H9 (cell line): ENCODE measurements at places on chromosomes 12 and 14.

GRCh38 chr12:105036937-105037649 is 47.2 kb downstream of the ALDH1L2 start:
- no peaks in the 10 kb centered on the region for H3K27me3 ChIP-seq
- H3K4me3 ChIP-seq: no peak overlapping the region
- DNase-seq: no peak
- no peaks in the 10 kb centered on the region for H3K4me1 ChIP-seq
- no peak overlapping the region for H3K27ac ChIP-seq
- peaks cover 3% of the 10 kb centered on the region; the same call in 1 of the 3 replicates for H3K36me3 ChIP-seq

GRCh38 chr12:109451400-109451799 is 25.7 kb downstream of the KCTD10 start:
- no peak for DNase-seq
- no peak overlapping the region for H3K4me3 ChIP-seq
- H3K36me3 ChIP-seq: peaks cover 75% of the 10 kb centered on the region
- H3K27me3 ChIP-seq: no peaks in the 10 kb centered on the region

- peaks cover 15% of the 10 kb centered on the region; the same call in 2 of the 3 replicates for H3K36me3 ChIP-seq
- no peak overlapping the region for H3K4me3 ChIP-seq
- no peak for DNase-seq
Measured at GRCh38 chr14:103699901-103700752, 15.1 kb downstream of the XRCC3 start.

DNA sequence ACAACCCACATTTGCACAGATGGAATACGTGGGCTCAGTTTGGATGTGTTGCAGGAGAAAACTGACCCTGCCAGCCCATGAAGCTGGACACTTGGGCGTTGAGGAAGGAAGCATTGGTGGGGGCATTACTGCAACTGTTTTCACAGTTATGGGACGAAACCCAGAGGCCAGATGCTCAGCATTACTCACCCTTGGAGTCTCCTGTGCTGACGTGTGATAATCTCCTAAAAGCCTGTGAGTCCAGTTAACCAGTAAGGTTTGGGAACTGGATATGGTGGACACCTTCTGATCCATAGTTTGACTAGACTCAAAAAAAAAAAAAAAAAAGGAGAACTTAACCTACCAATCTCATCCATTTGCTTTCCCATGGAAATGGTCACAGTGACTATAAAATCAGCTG is 52.8 kb upstream of the EGLN3 start:
- H3K27ac ChIP-seq: no peak overlapping the region
- no peak overlapping the region for H3K4me3 ChIP-seq
- no peaks in the 10 kb centered on the region for H3K36me3 ChIP-seq
- no peak for DNase-seq
- H3K27me3 ChIP-seq: no peaks in the 10 kb centered on the region
- no peaks in the 10 kb centered on the region for H3K4me1 ChIP-seq

GRCh38 chr14:77186911-77187648 is 5.5 kb downstream of the TMEM63C start:
- H3K4me3 ChIP-seq: no peak overlapping the region
- no peaks in the 10 kb centered on the region for H3K4me1 ChIP-seq
- DNase-seq: no peak
- no peak overlapping the region for H3K27ac ChIP-seq

GRCh38 chr12:130075497-130076076 is 86.7 kb upstream of the FZD10 start:
- H3K27ac ChIP-seq: no peak overlapping the region
- peak; percentile 56 for DNase-seq
- no peak overlapping the region for H3K4me3 ChIP-seq
